Right renal pelvis (tissue), 4 donors: ENCODE measurements at places on chromosomes 4 and X.

DNA sequence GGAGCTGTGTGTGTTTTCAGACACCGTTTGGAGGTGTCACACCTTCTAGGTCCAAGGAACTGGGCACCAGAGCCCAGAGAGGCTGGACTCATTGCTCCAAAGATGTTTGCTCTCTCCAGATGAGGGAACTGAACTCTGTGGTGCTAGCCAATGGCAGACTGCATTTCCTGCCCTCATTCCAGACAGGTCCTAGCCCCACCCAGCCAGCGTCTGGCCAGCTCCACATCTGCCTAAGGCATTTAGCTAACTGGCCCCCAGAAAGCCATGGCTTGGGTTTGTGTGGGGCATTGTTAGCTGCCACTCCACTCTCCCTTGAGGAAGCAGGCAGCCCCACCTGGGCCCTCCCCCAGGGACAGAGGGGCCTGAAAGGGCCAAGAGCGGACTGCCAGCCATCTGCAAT is 11.4 kb downstream of the FGD1 start:
- no peak for DNase-seq

- DNase-seq, result no peak
These were observed 17.4 kb downstream of the IRAK1 start for GRCh38 chrX:154002215-154002719.

DNA sequence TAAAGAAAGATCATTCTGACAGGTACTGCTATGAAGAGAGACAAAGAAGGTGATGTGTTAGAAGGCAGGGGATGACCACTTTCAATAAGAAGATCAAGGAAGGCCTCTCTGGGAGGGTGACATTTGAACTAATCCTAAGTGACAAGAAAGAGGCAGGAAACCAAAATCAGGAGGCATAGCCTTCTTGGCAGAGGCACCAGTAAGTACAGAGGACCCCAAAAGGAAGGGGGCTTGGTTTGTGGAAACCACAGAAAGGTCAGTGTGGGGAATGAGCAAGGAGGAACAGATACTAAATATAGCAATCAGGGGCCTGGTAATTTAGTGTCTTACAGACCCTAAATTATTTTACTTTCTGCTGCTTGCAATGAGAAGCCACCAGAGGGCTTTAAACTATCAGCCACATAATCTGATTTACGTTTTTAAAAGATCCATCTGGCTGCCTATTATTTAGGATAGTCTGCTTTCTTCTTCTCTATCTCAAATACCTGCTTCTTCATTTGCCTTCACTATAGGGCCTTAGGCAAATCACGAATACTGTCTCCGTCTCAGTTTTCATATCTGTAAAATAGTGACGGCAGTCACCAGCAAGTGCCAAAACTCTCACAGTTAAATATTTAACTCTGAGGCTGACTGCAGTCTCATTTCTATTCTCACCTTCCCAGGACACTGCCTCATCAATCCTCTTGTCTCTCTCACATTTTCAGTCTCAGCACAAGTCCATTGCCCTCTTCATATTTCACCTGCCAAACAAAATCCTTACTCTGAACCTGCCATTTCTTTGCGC is 16.7 kb downstream of the NR3C2 start:
- no peak for DNase-seq

DNA sequence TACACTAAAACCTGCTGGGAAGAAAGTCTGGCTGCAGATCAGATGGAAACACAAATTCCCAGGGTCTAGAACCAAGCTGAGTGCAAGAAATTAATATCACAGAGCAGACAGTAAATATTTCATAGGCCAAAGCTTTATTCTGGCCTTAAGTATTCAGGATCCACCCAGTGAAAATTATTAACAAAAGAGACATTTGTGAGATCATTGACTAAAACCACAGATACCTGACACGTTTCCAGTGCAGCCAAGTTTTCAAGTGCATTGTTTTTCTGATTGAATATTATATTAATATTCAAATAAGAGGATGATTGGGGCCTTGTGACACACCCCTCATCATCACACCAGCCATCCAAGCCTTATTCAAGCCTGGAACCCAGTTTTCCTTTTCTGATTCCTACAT is 10.3 kb downstream of the ELOVL6 start:
- no peak for DNase-seq

DNA sequence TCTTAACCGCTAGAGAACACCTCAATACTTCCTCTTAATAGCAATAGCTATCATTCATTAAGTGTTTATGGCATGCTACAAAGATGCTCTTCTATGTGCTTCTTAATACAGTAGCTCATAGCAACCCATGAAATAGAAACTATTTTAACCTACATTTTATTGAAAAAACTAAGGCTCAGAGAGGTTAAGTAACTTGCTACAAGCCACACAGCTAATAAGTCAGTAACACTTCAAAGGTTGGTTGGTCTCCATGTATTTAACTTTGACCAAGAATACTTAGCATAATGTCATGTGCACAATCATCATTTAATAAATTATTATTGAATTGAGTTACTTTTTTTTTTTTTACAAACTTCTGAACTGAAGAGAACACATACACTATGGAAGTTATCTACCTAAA is 36.1 kb downstream of the IL13RA1 start:
- no peak for DNase-seq

DNA sequence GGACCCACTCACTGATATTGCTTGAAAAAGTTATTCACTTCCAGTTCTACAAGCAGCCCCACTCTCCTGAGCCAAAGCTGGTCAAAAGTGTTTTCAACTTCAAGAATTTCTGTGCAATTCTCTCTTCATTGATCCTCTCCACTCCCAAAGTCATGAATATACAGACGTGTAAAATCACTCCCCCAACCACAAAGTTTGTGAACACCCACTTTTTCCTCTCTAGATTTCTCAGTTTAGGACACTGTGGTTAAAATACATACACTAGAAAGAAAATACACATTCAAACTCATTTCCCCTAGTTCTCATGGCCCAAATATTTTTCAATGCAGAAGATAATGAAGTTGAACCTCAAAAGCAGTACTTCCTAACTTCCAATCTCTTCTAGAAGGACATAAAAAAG is 116.3 kb downstream of the MSN start:
- no peak for DNase-seq

DNA sequence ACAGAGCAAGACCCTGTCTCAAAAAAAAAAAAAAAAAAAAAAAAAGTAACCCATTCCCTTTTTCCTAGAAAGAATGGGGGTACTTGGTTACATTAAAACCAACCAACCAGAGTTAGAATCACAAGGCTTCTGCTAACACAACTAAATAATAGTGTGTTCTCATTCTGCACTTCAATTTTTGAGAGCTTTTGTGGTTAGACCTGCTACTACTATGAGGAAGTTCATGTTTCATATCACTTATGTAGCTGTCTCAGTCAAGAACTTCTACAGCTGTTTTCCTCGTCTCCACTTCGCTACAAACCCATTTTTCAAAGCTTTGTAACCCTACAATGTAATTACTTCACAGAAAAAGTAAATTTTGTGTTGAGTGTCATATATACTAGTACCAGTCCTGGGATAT is 58.3 kb downstream of the PDHA2 start:
- no peak for DNase-seq

DNA sequence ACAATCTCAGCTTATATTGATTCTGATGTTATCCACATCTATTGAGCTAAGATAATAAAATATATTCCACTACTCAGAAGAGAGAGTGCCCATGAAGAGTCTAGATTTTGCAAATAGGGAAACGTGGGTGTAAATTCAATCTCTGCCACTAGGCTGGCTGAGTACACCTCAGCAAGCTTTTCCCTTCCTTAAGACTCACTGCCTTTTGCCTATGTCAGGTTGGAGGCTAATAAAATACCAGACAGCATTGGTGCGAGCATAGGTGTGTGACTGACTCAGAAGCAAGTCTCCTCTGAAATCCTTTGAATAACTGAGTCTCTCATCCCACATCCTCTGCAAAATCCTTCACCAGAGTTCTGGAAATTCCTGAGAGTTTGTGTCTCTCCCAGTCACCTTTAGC is 405.4 kb upstream of the CPEB2 start:
- DNase-seq, result no peak

DNA sequence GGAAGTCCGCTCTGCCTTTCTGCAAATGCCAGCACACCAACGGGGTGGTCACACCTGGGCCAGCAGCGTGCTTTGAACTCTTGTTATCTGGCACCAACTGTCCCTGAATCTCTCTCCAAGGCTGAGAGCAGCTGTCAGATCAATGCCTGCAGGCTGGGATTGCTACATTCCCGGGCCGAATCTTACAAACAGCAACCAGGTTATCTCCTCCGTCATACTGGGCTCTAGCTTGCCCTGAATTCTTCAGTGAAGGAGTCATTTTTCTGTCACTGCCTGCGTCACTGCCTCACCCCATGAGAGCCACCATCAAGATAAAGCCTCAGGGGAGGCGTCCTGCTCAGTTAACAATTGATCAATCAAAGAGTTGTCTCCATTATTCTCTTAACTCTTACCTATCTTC is 329.4 kb upstream of the PPARGC1A start:
- DNase-seq, result no peak

DNA sequence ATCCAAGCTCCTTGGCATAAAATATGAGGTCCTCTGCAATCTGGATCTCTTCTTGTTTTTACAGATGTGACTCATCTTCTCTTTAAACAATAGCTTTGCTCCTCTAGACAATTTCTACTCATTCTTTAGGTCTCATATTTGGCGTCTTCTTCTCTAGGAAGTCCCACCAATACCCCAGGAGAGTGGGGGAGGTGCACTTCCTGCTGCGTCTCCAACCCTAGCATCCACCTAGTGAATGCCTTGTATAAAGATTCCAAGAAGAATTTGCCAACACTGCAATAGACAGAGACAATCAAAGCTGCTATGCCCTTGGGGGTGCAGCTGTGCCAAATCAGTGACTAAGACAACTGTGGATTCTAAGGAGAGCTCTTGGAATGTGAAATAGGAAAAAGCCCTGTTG is 45.7 kb upstream of the SLC10A7 start:
- DNase-seq, result no peak

DNA sequence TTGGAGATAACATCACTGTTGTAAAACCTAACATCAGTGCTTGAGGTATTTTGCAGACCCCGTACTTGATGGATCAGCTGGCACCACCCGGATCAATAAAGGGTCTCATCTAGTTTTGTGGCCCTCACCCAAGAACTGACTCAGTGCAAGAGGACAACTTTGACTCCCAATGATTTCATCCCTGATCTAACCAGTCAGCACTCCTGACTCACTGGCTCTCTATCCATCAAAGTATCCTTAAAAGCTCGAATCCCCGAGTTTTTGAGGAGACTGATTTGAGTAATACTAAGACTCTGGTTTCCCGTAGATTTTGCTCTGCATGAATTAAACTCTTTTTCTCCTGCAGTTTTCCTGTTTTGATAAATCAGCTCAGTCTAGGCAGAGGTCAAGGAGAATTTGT is 2498.1 kb downstream of the PCDH7 start:
- no peak for DNase-seq

- no peak for DNase-seq
These were observed 545.3 kb upstream of the GRID2 start for GRCh38 chr4:91758487-91758886.

DNA sequence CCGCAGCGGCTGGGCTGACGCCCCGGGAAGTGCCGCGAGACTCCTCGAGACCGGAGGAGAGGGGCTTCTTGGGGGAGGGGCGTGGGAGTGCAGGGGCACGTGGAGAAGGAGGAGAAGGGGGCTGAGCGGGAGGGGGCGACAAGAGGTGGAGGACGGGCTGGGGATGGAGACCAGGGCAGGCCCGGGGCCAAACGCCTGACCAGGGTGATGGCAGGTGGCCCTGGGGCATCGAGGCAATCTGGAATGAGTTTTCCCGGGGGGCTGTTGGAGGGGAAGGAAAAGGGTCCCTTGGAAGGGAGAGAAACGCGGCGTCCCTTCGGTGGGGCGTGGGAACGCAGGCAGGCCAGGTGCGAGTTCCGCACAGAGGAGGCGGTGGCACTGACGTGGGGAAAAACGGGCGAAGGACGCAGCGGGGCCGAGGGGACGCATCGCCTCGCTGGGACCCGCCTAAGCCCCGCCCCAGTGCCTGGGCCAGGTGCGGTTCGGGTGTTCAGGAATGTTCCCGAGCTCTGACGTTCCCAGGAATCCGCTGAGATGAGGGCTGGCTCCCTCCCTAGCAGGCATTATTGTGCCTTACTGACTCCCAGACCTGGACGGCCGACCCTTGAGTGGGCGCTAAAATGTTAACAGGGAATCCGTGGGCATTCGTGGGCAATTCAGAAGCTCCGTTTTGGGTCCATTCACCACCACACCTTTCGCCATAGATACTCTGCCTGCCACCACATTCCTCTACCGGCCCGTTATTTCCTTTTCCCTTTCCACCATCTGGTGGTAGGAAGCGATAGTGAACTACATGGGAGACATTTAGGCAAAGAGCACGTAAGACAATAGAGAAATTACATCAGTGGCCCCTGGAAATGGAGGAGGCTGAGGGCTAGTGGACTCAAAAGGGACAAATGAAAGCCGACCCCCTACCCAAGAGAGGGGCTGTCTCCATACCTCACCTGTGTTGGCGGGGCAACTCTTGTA is 795 bp upstream of the SH3KBP1 start:
- no peak for DNase-seq

- no peak for DNase-seq
These were observed 485.1 kb upstream of the TENM3 start for GRCh38 chr4:181757910-181758660.

GRCh38 chr4:174425669-174426068 is 96.6 kb downstream of the HPGD start:
- DNase-seq, result no peak

DNA sequence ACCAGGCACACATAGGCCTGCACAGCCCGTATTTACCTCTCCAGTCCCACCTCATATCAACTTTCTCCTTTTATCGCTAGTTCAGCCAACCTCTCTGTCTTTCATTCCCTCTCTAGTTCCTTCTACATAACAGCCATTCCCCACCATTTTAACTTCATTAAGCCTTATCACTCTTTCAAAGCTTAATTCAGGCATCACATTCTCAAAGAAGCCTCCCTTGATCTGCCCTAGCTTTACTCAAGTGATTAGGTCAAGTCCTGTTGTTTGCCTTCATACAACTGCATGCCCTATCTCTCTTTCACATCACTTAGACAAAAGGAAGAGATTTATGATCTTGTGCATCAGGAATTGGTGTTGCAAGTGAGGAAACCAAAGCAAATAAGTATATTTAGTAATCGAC is 74.2 kb downstream of the ALPK1 start:
- no peak for DNase-seq

- no peak for DNase-seq
These were observed 79.3 kb downstream of the NHSL2 start for GRCh38 chrX:71989768-71990426.

- DNase-seq, result no peak
These were observed 31.4 kb downstream of the MAGEB16 start for GRCh38 chrX:35829501-35829900.

DNA sequence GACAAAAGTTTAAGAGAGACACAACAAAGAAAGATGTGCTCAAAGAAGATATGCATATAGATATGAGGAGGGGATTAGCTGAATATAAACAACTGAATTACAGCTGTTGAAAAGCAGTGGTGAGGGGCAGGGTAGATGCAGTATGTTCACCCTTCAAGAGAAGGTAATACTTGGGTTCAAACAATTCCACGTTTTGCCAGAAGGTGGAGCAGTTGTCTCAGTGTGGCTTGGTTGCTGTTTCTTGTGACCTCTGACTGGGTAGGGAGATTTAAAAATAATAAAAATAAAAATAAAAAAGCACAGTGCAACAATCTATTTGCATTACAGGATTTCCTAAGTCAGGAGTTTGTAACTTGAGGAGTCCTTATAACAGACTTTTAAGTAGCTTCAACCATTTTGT is 23.3 kb downstream of the PHOX2B start:
- no peak for DNase-seq

- DNase-seq, result no peak
These were observed 117.5 kb downstream of the PCDH18 start for GRCh38 chr4:137414802-137415201.
